ENCODE measurements at places on chromosomes 1 and 21. TPM values are rescaled to one million over a fixed set of nuclear protein-coding genes. Genes with fewer than 3 reads are reported as not detected.

- DNase-seq = no peak
Observed at GRCh38 chr1:19076841-19077616, 120.6 kb upstream of the IFFO2 start.

- no peak for DNase-seq
Observed at GRCh38 chr1:26900815-26901511, 696 bp upstream of the GPATCH3 start.

GRCh38 chr1:15401391-15402055, 8.2 kb upstream of the EFHD2 start:
- no peak for DNase-seq

- DNase-seq = no peak
Observed at GRCh38 chr1:228190778-228191177, 17.1 kb upstream of the OBSCN start.

- no peak for DNase-seq
Observed at GRCh38 chr1:22903113-22903512, 69.6 kb downstream of the LACTBL1 start.

Gene IFFO2
- total RNA-seq = 28.2 TPM
